AG09309 (cell line): ENCODE measurements at places on chromosomes 11 and 22.

GRCh38 chr11:122697636-122698167, 42.2 kb downstream of the UBASH3B start:
- DNase-seq = no peak

DNA sequence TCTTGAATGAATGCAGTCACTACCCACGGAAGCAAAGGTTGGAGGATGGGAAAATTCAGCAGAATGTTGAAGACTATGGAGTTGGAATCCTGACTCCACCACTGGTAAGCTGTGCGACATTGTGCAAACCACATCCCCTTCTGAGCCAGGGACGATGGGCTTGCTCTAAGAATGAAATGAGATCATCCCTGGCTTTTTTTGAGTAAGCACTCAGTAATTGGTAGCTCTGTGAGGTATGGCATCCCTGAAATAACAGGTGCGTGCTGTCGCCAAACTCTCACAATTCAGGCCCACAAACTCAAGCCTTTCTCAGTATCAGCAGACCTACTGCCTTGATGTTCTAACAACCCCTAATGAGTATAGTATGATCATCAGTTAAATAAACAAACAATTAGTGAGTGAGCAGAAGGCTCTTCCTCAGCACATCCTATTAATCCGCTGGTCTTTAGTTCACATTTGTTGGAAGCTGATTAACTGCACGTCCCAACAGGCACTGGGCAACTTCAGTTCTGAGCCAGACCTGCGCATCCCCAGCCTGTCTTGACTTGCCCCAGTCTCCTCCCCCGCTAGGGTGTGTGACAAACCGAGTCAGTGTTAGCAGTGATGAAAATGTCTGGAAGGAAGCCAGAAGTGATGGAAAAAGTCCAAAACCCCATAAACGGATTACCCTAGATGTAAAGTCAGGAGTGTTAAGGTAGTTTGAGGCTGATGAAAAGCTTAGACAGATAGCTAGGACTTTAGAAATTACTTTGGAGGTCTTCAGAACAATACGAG, 235.5 kb downstream of the GRIK4 start:
- DNase-seq = no peak

DNA sequence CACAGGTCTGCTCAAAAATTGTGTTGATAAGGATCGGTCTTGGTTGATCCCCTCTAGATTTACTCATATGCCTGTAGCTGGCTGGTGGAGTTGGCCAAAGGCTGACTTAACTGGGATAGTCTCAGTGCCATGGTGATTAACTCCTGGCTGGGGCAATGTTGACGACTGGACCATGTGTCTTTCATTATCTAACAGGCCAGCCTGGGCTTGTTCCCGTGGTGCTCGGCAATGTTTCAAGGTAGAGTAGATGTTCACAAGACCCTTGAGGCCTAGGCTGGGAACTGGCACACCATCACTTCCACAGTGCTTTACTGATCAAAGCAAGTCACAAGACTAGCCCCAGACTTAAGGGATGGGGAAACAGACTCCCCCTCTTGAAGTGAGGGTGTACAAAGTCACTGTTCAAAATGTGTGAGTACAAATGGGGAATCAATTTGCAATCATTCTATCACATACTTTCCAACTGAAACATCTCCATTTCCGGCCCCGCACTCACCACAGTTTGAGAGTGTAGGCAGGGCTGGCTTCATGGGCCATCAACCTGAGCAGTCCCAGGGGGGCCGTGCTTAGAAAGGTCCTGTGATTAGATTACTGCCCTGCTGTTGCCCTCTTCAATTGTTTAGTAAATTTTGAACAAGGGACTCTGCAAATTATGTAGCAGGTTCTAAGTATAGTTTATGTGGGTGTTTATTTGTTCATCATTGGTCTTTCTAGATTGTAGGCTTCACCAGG, 240.8 kb downstream of the NELL1 start:
- no peak for DNase-seq

- no peak for DNase-seq
Observed at GRCh38 chr22:35991168-35991567, 37.5 kb downstream of the RBFOX2 start.

- DNase-seq = no peak
Observed at GRCh38 chr11:106105986-106106385, 28.5 kb downstream of the AASDHPPT start.

DNA sequence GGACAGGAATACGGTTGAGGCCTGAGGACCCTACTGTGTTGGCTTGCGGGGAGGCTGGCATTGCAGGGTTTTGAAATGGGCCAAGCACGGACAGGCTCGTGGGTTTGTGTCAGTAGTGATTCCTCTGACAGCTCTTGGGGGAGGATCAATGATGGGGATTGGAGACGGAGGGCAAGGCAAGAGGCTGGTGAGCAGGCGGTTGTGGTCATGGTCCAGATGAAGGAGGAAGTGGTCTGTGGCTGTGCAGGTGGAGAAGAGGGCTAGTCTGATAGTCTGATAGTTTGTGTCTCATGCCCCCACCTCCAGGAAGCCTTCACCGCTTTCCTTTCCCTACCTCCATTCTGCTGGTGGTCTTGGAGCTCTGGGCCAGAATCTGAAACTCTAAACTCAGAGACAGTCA, 3.0 kb downstream of the MAFF start:
- DNase-seq = no peak

- peak; percentile 92 for DNase-seq
Observed at GRCh38 chr11:18384157-18384641, 10.2 kb upstream of the LDHA start.
